Omental fat pad (tissue), 4 donors: ENCODE measurements at places on chromosomes 4 and X.

GRCh38 chr4:150297861-150298474, 219.7 kb downstream of the DCLK2 start:
- DNase-seq = peak; percentile 37

- no peak for DNase-seq
Observed at GRCh38 chr4:145912376-145912775, 26.2 kb downstream of the ZNF827 start.

DNA sequence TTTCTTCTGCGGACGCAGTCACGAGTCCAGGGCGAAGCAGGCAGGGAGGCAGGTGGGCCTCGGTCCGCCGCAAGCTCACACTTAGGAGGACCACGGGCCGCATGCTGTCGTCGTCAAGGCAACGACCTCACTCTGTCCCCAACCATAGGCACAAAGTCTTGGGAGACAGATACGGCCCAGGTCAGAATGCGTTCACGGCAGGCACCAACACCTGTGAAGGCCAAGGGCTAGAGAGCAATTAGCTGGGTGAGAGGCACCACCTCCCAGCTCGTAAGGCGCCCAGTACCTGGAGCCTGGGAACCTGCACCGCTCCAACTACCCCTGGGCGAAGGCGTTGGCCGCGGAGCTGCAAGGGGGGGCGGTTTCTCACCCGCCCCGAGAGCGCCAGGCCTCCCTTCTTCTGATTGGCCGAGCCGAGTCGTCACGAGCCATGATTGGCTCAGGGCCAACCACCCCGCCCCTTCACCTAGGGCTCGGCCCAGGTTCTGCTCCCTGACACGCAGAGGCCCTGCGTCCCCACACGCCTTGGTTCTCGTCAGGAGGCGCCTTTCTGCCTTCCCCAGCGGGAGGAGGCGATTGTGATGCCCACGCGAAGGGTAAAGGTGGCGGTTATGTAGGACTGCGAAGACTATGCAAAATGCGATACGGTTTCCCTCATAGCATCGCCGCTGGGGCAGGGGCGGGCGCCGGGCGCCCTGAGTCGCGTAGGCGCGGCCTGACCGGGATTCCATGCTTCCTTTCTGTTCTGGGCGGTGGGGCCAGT, at the start of gene CDKL2:
Gene CDKL2 (minus strand): TSS at position 355 of the 763 bp plus-strand sequence. CDS start 4,540 bp downstream, outside the sequence.
- DNase-seq = peak; percentile 70

- no peak for DNase-seq
Observed at GRCh38 chrX:110284159-110284558, 33.7 kb downstream of the AMMECR1 start.

DNA sequence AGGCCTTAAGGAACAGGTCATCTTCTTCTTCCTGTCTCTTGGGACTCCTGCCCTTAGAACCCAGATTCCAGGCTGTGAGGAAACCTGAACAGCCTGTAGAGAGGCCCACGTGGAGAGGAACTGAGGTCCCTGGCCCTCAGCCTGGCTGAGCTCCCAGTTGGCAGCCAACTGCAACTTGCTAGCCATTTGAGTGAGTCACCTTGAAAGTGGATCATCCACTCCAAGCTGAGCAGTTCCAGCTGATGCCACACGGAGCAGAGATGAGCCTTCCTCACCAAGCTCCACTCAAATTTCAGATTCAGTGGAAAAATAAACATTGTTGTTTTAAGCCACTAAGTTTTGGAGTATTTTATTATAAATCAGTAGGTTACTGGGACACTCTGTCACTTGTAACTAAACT, 392.5 kb downstream of the BCOR start:
- DNase-seq = no peak

GRCh38 chr4:4720646-4721045, 138.8 kb upstream of the MSX1 start:
- DNase-seq = no peak

- no peak for DNase-seq
Observed at GRCh38 chrX:1500701-1501624, 36.0 kb downstream of the P2RY8 start.

- no peak for DNase-seq
Observed at GRCh38 chrX:10773318-10773717, 152.9 kb upstream of the MID1 start.

- no peak for DNase-seq
Observed at GRCh38 chrX:129600981-129601424, 53.8 kb downstream of the APLN start.

DNA sequence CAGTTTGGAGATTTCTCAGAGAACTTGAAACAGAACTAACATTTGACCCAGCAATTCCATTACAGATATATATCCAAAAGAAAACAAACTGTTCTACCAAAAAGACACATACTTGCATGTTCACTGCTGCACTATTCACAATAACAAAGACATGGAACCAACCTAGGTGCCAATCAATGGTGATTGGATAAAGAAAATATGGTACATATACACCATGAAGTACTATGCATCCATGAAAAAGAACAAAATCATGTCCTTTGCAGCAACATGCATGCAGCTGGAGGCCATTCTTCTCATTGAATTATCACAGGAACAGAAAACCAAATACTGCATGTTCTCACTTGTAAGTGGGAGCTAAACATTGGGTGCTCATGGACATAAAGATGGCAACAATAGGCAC, 47.6 kb upstream of the LNX1 start:
- DNase-seq = no peak

- DNase-seq = no peak
Observed at GRCh38 chr4:37481547-37482122, 204.5 kb downstream of the RELL1 start.

- DNase-seq = no peak
Observed at GRCh38 chrX:10011991-10012390, 44.8 kb downstream of the CLDN34 start.

- DNase-seq = no peak
Observed at GRCh38 chr4:7335344-7336066, 99.2 kb downstream of the PSAPL1 start.

DNA sequence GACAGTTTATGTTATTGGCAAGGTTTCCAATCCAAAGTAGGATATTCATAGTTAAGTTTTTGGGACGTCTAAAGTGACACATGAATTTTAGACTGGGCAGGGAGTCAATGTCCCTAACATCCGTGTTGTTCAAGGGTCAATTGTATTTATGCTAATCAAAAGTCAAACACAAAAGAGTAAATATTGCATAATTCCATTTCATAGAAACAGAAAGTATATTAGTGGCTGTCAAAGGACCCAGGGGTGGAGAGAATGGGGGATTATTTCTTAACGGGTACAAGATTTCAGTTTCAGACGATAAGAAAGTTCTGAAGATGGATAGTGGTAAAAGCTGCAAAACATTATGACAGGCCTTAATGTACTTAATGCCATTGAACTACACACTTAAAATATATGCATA, 971.8 kb upstream of the AGA start:
- DNase-seq = no peak

DNA sequence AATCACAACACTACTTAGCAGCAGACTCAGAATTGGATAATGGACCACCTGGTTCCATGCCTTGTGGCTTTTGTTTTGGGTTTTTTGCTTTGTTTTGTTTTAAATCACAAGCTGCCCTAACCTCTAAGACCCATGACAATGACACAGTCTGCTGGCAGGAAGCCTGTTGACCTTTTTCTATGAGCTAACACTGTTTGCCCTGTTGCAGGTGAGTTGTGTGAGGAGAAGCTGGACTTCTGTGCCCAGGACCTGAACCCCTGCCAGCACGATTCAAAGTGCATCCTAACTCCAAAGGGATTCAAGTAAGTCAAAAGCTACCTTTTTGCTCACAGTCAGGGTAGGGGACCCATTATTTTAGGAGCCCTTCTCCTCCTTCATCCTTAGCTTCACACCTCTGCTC, 110.8 kb upstream of the PACRGL start:
- no peak for DNase-seq

GRCh38 chrX:68571610-68572311, 72.9 kb downstream of the YIPF6 start:
- DNase-seq = no peak

GRCh38 chr4:8589336-8589735, 3.2 kb upstream of the CPZ start:
- DNase-seq = no peak

DNA sequence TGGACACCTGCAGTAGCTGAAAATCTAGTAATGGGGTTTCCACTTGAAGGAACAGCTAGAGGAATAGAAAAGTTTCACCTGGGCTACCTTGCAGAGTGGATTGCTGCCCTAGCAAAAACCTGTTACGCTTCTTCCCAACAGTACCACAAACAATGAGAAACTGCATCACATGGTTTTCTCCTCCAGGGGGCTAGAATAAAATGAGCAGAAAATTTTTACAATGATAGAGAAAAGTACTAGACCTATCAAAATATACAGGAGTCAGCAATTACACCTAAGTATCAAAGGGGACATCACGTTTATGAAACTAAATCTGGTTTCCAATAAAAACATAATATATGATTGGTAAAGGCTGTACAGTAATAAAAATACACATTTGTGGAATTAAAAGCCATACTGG, 423.1 kb upstream of the PITX2 start:
- DNase-seq = no peak

DNA sequence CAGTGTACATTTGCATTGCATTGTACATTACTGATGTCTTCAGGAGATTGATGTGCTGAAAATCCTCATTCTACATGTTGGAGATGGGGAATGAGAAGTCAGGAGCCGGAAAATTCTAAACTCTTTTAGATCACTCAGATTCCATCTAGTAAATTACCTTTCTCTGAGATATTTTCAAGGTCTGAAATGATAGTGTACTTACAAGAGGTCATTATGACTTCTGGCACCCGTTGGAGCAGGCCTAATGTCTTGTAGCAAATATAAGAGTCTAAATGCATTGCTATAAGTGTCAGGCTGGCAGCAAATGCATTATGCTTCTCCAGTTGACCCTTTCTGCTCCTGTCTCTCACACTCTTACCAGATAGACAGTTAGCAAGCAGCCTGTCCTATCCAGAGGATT, 692.8 kb downstream of the GRID2 start:
- DNase-seq = no peak

DNA sequence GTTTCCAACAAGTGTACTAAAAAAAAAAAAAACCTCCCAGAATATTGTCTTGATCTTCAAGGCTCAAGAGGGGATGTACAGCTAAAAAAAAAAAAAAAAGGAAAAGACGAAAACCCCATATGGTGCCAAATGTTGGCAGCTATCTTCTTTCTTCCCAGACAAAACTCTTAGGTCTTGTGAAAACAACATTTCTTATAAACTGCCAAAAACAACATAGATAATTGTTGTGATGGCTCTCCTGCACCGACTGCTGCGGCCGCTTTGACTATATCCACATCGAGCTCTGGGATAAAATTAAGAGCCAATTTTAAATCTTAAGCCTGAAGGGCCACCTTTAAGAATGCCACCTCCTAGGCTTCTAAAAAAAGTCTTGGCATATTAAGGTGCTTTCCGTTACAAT, 23.5 kb downstream of the PDGFC start:
- DNase-seq = no peak

DNA sequence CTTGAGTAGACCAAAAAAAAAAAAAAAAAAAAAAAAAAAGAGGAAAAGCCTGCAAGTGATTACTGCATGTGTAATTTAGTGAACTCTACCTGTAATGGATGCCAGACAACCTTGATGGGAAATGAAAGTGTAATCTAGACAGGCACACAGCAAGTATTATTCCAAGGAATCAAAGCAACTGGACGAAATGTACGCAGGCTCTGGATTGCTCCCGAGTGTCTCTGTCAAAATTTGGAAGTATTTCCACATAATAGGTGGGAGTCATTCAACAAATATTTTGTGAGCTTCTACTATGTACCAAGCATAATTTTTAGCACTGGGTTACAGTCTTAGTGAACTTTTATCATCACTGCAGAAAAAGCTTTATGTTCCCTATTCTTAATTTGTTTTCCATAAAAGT, 64.2 kb downstream of the LIMCH1 start:
- no peak for DNase-seq

GRCh38 chr4:54675721-54676461, 18.1 kb downstream of the KIT start:
- no peak for DNase-seq

- no peak for DNase-seq
Observed at GRCh38 chr4:157898836-157899605, 273.8 kb downstream of the GASK1B start.
